ENCODE measurements at places on chromosomes 1 and 21. TPM values are rescaled to one million over a fixed set of nuclear protein-coding genes. Genes with fewer than 3 reads are reported as not detected.

The MSH4 gene
- total RNA-seq: 0.34 TPM

The DENND1B gene
- total RNA-seq: 12.8 TPM

The WLS gene
- 171 TPM for total RNA-seq

The ADAMTSL4 gene
- total RNA-seq: 5.3 TPM

The NOTCH2NLA gene
- 46.5 TPM for total RNA-seq

The PCSK9 gene
- total RNA-seq: 0.53 TPM

The GPR153 gene
- 3.7 TPM for total RNA-seq

The CCDC17 gene
- total RNA-seq: 3.8 TPM

The AMY2B gene
- total RNA-seq: 1.7 TPM

The HMGCL gene
- 17.1 TPM for total RNA-seq

The AMIGO1 gene
- total RNA-seq: 1.8 TPM

The KIAA1614 gene
- total RNA-seq: 0.96 TPM

The CMPK1 gene
- total RNA-seq: 136 TPM

The DAB1 gene
- total RNA-seq: 0.91 TPM

The TNNI3K gene
- total RNA-seq: not detected

The CFAP141 gene
- total RNA-seq: not detected

The SPRR1A gene
- total RNA-seq: not detected

The SGIP1 gene
- 4.4 TPM for total RNA-seq

The CIART gene
- total RNA-seq: 6.3 TPM

The APOBEC4 gene
- total RNA-seq: not detected

The FAM177B gene
- total RNA-seq: not detected

The CD164L2 gene
- not detected for total RNA-seq

The APP gene
- total RNA-seq: 823 TPM

The SPRR1B gene
- total RNA-seq: 0.39 TPM

The RUNX3 gene
- total RNA-seq: 2.5 TPM

The MEX3A gene
- total RNA-seq: 32.9 TPM

The TMPRSS15 gene
- total RNA-seq: not detected

The ZNF670 gene
- total RNA-seq: 4.0 TPM

The NPL gene
- 3.3 TPM for total RNA-seq

The FMOD gene
- not detected for total RNA-seq

The SPRR5 gene
- not detected for total RNA-seq

The C1QB gene
- total RNA-seq: not detected

The MFAP2 gene
- total RNA-seq: 132 TPM

The TRIM17 gene
- 1.5 TPM for total RNA-seq

The WNT2B gene
- total RNA-seq: 18.0 TPM

The KLHDC9 gene
- total RNA-seq: 1.5 TPM

The FCRL1 gene
- not detected for total RNA-seq

The LRRC38 gene
- not detected for total RNA-seq

The TSPEAR gene
- not detected for total RNA-seq
